Activated CD8-positive, alpha-beta T cell treated with anti-CD3 and anti-CD28 coated beads for 36 hours (primary cell): ENCODE measurements at places on chromosomes 4 and X.
A peak's percentile ranks its signal among the peaks of the same experiment; 100 is the strongest.

- no peak for DNase-seq
Observed at GRCh38 chr4:1178300-1179088, 6.1 kb upstream of the SPON2 start.

- DNase-seq: no peak
Observed at GRCh38 chr4:61199873-61200186, 296 bp upstream of the ADGRL3 start.

- DNase-seq: no peak
Observed at GRCh38 chr4:60366661-60367060, 833.5 kb upstream of the ADGRL3 start.

GRCh38 chrX:53481093-53481492 lies 46.9 kb upstream of the HSD17B10 start:
- peak; percentile 14 for DNase-seq

GRCh38 chrX:8366481-8366880 lies 98.1 kb upstream of the VCX3B start:
- no peak for DNase-seq

DNA sequence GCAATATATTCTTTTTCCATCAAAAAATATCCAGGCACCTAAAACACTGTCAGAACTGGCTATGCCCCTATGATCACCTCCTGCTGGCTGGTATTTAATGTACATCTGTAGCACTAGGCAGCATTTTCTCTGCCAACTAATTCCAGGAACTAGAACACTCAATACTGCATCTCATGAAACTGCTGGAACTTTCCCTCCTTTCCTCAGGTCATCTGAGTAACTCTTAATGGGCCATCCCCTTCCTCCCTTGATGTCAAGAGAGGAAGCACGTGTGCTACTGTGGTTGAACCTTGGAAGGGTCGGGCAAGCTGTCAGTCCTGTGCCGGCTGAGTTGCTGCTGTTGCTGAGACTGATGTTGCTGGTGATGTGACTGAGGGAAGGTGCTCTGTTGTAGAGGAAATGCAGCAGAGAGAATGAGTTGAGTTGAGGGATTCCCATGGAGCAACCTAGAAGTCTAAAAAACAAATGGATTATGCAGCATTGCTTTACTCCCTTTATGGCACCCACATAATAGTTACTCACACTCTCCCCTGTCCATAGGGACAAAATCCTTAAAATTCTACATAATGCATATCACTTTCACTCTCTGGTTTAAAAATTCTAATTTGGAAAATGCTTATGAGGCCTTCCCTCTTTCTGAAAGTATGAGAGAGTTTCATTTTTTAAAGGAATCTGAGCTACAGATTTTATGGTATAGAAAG lies 39.5 kb downstream of the TMEM165 start:
- DNase-seq: peak; percentile 52

DNA sequence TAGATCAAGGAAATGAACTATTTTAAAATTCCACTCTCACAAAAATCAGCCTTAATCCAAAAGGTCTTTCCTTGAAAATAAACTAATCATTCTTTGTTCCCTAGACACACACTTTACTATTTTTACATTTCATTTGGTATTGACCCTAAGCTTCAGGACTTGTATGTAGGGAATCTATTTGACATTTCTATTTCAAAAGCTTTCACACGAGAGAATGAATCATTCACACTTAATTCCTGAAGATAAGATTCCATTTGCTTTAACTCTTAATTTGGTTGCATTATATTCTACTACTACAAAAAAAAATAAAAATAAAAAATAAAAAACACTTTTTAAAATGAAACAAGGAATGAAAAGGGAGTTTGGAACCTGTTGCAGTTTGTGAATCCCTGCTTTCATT lies 43.7 kb downstream of the EDNRA start:
- no peak for DNase-seq

GRCh38 chrX:66000178-66000577 lies 39.7 kb downstream of the VSIG4 start:
- no peak for DNase-seq

DNA sequence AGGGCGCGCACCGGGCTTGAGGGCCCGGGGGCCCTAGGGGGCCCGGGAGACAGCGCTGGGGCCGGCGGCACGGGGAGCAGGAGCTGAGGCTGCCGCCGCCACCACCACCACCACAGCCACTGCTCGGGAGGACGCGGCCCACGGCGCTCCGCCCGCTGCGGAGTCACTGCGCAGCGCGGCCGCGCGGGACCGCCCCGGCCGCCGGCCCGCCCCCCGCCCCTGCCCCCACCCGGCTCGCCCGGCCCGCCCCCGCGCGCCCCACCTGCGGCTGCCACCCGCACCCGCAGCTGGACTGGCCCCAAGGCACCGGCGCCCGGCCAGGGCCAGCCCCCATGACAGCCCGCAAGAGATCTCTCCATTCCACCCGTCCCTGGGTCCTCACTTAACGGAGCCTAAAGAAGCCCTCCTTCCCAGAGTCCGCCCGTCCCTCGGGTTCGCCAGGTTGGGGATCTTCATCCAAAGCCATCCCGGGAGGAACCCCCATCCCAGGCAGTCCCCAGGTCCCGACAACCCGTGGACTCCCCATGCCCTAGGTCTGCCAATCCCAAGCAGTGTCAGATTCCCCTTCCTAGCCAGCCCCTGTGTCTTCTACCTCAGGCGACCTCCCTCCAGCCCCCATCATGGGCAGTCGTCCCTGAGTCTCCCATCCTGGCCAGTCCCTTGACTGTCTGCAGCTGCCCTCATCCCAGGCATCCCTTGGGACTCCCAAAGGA lies 40.0 kb upstream of the IQSEC2 start:
- no peak for DNase-seq

- DNase-seq: no peak
Observed at GRCh38 chr4:169153481-169154087, 117.2 kb downstream of the SH3RF1 start.

DNA sequence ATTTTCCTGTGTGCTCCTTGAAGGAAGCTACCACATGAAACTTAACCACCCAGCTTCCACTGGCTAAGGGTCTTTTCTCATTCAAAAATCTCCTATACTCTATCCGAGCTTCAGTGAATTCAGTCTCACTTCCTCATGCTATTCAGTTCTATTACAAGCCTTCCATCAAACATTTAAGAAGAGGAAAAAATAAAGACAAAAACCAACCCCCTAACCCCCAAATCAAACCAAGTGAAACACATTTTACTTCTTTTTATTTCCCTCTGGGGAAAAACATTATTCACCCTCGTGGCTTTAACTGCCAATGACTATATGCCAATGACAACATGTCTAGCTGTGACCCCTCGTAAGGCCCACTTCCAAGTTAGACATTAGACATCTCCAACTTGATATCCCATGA lies 16.2 kb upstream of the WDR19 start:
- DNase-seq: no peak

DNA sequence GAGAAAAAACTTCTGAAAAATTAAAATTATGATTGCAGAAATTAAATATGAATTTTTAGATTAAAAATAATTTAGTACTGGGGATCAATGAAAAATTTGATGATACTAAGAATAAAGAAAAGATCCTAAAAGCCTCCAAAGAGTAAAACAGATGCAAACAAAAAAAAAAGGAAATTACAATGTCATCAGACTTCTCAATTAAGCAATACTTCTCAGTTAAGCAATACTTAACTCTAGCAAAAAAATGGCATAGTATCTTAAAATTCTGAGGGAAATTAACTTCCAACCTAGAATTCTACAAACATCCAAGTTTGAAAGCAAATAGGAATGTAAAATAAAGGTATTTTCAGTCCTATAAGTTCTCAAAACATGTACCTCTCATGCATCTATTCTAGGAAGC lies 141.2 kb upstream of the INTU start:
- no peak for DNase-seq

GRCh38 chr4:98945297-98945850 lies 16.4 kb upstream of the EIF4E start:
- DNase-seq: no peak

DNA sequence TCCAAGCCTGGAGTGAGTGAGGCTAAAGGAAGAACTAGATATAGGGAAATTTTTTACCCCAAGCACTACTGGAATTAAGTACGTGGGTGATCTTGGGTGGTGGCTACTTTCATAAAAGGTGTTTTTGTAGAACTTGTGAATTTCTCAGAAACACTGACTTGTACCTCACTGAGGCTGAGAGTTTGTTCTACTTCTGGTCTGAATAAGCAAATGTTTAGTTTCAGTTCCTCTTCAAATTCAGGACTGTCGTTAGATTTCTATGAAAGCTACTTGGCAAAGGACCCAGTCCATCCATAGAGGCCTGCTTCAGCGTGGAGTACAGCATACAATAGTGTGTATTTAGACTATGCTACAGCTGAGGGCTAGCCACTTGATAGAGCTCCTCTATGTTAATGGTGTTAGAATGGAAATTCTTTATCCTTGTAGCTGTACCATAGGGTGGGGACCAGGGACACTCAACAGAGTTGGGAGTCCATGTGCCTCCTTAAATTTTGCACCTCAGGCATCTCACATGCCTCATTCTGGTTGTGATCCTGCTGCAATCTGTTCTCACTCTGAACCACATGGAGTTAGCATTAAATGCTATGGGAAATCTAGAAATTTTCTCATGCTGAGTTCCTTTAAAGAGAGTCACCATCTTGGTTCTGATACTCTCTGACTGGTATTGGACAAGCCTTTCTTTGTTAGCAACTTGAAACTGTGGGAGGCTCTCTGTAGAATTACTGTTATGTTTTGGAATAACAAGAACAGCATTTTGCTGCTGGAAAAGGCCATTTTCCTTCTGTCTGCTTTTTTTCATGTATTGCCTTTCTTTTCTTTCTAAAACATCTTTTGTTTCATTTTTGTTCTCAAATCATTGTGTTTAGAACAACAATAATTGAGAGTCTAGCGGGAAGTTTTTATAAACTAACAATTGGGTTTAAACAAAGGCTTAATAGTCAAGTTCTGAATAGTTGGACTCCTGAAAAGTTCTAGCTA lies 86.8 kb downstream of the PDGFRA start:
- no peak for DNase-seq

- DNase-seq: no peak
Observed at GRCh38 chr4:153546280-153546679, 80.1 kb downstream of the TMEM131L start.

GRCh38 chr4:128572778-128573241 lies 236.7 kb upstream of the JADE1 start:
- no peak for DNase-seq

DNA sequence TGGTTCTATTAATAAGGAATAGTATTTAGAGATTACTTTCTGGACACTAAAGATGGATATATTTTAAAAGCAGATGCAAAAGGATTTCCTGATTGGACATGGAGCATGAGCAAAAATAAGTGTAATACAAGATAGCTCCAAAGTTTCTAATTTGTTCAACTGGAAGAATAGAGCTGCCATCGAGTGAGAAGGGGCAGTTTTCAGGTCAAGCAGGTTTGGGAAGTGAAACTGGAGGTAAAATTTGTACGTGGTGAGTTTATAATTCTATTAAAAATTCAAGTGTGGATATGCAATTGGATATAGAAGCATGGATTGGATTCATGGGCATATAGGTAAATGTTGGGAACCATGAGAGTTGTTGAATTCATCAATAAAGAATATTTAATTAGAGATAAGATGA lies 31.8 kb downstream of the PRDM8 start:
- no peak for DNase-seq

DNA sequence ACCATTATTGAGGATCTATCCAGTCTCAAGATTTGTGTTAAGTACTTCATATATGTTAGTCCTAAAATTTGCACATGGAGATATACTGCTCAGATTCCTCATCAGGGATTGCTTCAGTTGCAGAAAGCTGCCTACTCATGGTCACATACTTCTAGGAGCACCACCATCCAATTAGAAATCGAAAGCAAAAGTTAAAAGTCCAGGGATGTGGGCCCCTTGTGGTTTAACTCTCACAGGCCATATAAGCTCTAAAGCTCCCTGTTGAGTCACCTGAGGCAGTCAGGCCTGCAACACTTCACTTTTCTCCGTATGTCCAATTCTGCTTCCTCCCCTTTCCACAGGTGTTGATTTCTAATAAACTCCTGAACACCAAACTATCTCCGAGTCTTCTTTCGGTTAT lies 84.2 kb downstream of the CNOT6L start:
- DNase-seq: peak; percentile 67

GRCh38 chrX:47176101-47176740 lies 17.4 kb upstream of the UBA1 start:
- no peak for DNase-seq

- DNase-seq: no peak
Observed at GRCh38 chrX:44935640-44936039, 62.7 kb downstream of the KDM6A start.

DNA sequence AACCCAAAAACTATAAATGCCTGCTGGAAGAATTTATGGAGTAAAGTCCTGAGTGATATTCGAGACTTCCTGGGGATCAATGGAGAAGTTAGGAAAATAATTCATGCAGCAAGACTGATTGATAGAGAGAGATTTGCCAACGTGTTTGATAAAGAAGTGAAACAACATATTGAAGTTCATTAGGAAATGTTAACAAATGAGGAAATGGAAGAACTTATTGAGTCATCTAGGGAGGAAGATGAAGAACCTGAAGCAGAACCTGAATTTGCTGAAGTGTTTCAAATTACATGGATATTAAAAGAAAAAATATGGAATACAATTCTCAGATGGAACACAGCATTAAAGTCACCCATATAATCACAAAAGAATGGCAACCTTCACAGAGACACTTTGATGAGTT lies 39.0 kb downstream of the DDX60 start:
- DNase-seq: no peak
